ENCODE measurements at places on chromosomes 1 and 21. TPM values are rescaled to one million over a fixed set of nuclear protein-coding genes. Genes with fewer than 3 reads are reported as not detected.

GRCh38 chr1:67134695-67135094 is at the start of gene C1orf141:
Gene C1orf141, minus strand, starts transcription at chr1:67134970. Its CDS starts 7,730 bp downstream, at chr1:67127240.
- no peak for ATAC-seq

- no peak for ATAC-seq
Observed at GRCh38 chr1:76951153-76951552, 83.9 kb downstream of the ST6GALNAC5 start.

- no peak for ATAC-seq
Observed at GRCh38 chr1:1612104-1612400, 3.2 kb upstream of the MIB2 start.

DEPDC1 gene
- not detected for total RNA-seq

GOLT1A gene
- total RNA-seq = not detected

- no peak for ATAC-seq
Observed at GRCh38 chr21:33020558-33021100, 5.1 kb upstream of the OLIG2 start.

GRCh38 chr21:17414766-17415165 is 98.1 kb upstream of the CXADR start:
- no peak for ATAC-seq

DNA sequence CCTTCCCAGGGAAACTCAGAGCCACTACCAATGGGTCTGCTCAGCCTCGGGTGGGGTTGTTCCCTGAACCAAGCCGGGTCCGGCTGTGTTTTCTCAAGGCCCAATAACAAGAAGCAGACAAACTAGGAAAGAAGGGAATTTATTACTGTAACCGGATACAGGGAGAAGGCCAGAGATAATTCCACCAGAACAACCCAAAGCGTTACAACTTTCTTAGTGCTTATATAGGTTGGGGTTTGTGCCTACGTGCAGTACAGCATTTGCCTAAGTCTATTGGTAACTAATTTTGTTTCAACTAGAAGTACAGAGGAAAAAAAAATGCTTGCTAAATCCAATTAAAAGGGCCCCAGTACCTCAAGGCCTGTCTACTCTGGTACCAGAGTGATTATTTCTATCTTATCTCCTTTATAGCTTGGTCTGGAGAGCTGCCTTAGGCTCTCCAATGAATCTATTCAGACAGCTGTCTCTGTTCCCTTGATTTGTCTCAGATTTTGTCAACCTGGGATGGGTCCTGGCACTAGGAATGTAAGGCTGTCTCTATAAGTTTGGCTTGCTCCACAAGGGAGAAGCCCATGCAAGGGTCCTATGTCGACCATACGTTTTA is 57.3 kb upstream of the CCDC190 start:
- ATAC-seq = no peak

- no peak for ATAC-seq
Observed at GRCh38 chr1:169042377-169042776, 64.1 kb upstream of the ATP1B1 start.

DNA sequence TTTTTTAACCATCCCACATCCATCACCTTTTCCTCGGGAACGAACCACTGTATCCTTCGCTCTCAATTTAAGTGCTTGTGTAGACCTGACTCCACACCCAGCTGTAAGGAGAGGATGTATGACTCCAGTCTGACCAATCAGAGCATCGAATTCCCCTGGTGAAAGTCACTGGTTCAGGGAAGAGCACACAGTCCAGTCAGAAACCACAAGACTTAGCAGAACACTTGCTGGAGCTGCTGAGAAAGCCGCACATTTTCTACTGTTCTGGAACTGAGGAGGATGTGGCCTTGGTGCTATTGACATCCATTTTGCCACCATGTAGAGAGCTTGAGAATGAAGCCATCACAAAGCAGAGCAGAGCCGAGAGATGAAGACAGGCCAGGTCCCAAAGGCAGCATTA is 59.9 kb upstream of the CNN3 start:
- ATAC-seq = no peak

DNA sequence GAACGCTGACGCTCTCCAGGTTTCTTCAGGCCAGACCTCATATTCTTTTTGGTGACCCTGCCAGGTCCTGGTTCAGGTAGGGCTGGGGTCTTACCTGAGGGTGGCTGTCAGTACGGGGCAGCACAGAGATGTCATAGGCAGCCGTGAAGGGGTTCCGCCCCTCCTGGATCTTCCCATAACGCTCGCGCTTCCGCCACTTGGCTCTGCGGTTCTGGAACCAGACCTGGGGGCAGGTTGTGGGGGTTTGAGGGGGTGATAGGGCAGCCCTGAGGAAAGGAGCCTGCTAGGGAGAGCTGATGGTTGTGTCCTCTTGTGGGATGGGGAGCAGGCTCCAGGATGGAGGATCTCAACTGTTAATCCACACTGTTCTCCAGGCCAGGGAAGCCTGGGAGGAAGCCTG is 9.1 kb downstream of the ALX3 start:
- ATAC-seq = no peak

PTGS2 gene
- total RNA-seq = 13.6 TPM

SHISA4 gene
- total RNA-seq = 18.9 TPM

GRCh38 chr1:228691926-228692325 is 43.4 kb upstream of the RHOU start:
- ATAC-seq = no peak

GRCh38 chr1:77739235-77739634 is 20.4 kb downstream of the USP33 start:
- ATAC-seq = no peak

GSTM5 gene
- total RNA-seq = 7.4 TPM

DNA sequence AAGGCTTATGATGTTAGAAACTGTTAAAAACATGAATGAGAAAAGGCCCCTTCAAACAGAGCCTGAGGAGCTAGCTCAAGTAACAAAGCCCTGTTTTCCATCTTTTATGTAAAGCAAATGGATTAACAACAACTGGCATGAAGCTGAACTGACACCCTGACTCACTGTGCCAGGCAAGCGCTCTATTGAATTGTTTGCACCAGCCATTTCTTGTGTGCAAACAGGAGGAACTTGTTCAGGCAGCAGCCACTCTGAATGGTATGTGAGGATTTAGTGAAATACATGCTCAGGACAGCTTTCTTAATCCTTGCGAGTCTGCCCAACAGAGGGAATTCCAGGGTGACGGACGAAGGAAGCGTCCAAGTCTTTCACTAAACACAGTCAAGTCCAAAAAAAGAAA is 291.1 kb upstream of the ADGRL2 start:
- peak; percentile 60 for ATAC-seq

GRCh38 chr1:180951836-180952656 is 39.3 kb downstream of the KIAA1614 start:
- ATAC-seq = no peak

DNA sequence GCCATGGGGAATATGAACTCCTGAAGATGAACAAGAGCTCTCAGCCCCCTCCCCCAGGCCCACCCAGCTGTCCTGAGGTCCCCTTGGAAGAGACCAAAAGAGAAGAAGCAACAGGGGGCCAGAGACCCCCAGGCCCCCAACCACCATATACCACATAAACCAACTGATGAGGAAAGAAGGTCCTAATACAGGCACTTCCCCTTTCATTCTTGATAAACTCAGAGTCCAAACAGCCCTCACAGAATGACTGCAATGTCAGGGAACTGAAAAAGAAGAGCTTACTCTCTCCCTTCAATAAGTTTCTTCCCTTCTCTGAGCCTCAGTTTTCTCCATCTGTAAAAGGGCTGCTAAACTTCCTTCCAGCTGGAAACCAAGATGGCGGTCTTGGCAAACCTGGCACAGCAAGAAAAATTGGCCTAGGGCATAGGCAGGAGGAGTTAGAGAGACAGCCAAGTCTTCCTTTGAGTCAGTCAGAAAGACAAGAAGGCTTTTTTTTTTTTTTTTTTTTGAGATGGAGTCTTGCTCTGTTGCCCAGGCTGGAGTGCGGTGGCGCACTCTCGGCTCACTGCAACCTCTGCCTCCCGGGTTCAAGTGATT is 90.5 kb downstream of the VWA5B1 start:
- ATAC-seq = no peak

DNA sequence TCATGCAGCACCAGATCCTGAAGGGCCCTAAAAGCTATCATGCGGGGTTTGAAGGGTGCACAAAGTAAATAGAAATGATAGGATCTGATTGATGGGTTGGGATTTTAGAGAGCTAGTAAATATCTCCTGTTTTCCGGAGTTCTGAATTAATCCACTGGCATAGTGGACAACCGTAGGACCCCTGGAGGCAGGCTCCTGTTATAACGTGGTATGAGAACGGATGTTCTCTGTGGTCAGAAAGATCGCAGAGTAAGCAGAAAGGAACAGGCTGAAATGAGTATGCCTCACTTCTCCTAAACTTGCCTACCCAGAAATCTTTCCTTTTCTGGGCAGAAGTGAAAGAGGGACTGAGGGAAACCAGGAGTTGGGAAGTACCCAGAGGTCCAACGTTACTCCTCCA is 470.8 kb downstream of the AJAP1 start:
- no peak for ATAC-seq

KCNH1 gene
- total RNA-seq = 2.3 TPM

DNA sequence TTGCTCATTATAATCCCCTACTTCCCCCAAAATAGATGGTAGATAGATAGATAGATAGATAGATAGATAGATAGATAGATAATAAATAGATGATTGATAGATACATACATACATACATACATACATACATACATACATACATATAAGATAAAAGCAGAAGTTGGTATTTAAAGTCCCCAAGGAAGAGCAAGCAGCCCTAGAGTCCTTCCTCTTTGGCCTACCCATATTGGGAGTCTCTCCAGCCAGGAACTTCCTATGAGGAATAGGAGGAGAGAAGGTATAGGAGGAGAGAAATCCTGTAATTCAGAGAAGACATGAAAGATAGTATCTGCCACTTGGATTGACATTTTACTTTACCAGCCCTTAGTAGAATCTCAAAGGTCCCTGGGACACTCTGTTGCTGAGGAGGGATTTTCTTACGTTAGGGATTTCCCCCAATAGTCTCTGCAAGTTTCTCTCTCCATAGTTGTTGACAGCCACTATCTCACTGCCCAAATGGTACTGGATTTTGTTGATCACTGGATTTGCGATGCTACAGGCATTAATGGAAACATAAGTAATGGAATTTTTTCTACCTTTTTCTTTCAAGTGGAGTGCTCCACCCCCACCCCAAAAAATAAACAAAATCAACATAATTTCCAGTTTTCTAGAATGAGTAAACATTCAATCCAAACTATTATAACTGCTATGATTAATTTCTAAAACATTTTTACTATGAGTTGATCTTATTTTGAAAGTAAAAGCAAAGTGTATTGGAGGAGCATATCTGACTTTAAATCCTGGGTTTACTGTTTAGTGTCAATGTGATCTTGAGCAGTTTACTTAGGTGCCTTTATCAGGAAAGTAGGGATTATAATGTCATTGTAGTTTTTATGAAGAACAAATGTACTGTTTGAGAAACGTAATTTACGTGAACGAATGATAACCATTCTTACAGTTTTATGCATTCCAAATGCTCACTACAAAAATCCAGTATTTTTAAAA is 93.2 kb upstream of the TNFSF4 start:
- no peak for ATAC-seq

DISP1 gene
- 16.8 TPM for total RNA-seq

RABGAP1L gene
- 74.1 TPM for total RNA-seq

DNA sequence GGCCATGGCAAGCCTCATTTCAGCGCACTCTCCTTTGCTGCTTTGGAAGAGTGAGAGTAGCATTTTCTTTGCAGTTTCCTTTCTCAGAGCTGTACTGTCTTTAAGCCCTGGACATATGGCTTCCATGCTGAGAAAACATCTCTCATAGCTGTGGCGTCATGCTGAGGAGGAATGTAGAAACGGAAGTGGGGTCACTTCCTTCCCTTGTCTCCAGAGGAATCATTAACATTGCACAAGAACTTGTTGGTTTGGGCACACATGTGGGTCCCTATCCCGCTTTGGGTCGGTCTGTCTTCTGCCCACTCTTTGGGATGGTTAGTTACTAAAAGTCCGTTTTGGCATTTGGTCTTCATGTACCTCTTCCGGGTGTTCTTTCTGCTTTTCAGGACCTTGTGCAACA is 5.6 kb downstream of the MFN2 start:
- no peak for ATAC-seq

ZNF496 gene
- total RNA-seq = 44.8 TPM

GLMN gene
- 8.8 TPM for total RNA-seq

NBPF10 gene
- 1.9 TPM for total RNA-seq

HCN3 gene
- 0.47 TPM for total RNA-seq

- no peak for ATAC-seq
Observed at GRCh38 chr1:161816201-161816600, 50.1 kb downstream of the ATF6 start.

CHIA gene
- not detected for total RNA-seq

GRCh38 chr1:225044258-225044657 is 114.8 kb downstream of the DNAH14 start:
- no peak for ATAC-seq

- ATAC-seq = no peak
Observed at GRCh38 chr1:59026472-59026948, 242.7 kb upstream of the JUN start.

FCRL4 gene
- not detected for total RNA-seq

DNA sequence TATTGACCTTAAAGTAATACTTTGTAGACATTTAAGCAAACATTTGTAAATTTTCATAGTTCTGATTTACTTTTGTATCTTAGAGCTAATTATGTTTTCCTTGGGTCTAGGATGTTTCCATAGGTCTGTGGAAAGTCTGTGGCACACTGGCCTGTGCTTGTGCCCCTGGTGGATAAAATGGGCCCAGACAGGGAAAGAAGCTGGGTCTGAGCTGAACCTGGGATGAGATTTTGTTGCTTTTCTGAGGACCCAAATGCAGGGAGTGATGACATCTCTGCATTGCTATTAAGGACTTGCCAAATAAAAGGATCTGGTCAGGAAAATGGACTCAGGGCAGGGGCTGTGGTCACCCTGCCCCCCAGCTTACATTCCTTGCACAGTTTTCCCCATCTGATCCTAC is 41.8 kb downstream of the C1orf21 start:
- ATAC-seq = no peak

GRCh38 chr1:78869136-78869535 is 137.4 kb downstream of the ADGRL4 start:
- ATAC-seq = no peak

DNA sequence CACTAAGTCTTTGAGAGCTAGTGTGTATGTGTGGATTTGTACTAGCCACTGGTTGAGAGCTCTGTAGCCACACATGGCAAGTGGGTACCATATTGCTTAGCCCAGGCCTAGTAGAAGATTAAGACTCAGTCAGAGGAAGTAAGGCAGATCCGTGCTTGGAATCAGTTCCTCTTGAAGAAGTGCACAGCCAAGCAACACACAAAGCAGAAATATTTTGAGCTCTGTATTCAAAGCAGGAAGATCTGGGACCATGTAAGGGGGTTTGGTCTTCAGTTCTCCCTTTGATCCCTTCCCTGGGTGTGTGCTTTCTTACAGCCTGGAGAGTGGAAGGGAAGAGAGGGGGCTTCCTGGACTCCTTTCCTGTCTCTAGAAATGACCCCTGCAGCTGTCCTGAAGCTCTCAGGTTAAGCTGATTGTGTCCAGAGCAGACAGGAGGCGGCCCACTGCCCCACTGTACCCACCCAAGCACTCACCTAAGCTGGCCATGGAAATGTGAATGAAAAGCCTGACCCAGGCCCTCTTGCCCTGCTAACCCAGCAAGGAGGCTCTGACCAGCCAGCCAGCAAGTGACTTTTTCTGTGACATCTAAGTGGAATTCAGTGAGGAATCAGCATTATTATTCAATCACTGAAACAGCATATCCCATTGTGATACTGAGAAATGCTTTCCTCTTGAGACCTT is 3.6 kb downstream of the ETS2 start:
- no peak for ATAC-seq

Data from gastroesophageal sphincter (tissue), 4 donors.